GM13976 (cell line): ENCODE measurements at places on chromosomes 4 and X.
A peak's percentile ranks its signal among the peaks of the same experiment; 100 is the strongest.

GRCh38 chr4:156799121-156799589, 172.4 kb downstream of the PDGFC start:
- no peak for DNase-seq

GRCh38 chrX:111519215-111519614, 7.8 kb downstream of the SERTM2 start:
- no peak for DNase-seq

GRCh38 chr4:79576429-79576753, 168.4 kb upstream of the GK2 start:
- DNase-seq = peak; percentile 14

- no peak for DNase-seq
Observed at GRCh38 chr4:101282076-101282844, 65.1 kb downstream of the PPP3CA start.

GRCh38 chrX:15781961-15782699, 8.2 kb upstream of the ZRSR2 start:
- DNase-seq = peak; percentile 59

GRCh38 chr4:55030589-55030988, 94.8 kb downstream of the KDR start:
- no peak for DNase-seq

GRCh38 chr4:3291411-3291968, 1.3 kb upstream of the RGS12 start:
- DNase-seq = peak; percentile 43

DNA sequence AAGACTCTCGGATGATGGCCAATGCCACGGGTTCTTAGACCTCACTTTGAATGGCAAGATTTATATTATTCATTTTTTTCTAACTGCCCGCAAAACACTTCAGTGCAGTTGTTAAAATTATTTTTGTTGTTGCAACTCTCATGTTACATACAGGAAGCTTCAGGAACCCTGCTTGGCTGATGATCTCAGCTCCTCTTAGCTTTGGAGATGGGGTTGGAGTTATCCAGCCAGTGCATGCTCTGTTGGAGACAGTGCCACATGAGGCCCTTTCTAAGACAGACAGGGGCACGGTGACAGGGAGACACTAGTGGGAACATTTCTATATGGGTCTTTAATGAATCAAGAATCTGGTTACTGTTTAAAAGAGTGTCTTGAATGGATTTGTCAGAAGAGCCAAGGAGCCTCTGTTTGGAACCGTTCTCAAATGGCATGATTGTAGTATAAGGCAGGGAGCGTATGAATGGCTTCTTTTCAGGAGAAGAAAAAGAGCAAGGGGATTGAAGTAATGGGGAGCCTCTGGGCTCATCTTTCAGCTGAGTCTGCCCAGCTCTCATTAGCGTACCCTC, 61.9 kb upstream of the ENPP6 start:
- no peak for DNase-seq
